Mucosa of descending colon (tissue), 3 donors: ENCODE measurements at places on chromosomes 11 and 22. TPM values are rescaled to one million over a fixed set of nuclear protein-coding genes. Genes with fewer than 3 reads are reported as not detected.

DNA sequence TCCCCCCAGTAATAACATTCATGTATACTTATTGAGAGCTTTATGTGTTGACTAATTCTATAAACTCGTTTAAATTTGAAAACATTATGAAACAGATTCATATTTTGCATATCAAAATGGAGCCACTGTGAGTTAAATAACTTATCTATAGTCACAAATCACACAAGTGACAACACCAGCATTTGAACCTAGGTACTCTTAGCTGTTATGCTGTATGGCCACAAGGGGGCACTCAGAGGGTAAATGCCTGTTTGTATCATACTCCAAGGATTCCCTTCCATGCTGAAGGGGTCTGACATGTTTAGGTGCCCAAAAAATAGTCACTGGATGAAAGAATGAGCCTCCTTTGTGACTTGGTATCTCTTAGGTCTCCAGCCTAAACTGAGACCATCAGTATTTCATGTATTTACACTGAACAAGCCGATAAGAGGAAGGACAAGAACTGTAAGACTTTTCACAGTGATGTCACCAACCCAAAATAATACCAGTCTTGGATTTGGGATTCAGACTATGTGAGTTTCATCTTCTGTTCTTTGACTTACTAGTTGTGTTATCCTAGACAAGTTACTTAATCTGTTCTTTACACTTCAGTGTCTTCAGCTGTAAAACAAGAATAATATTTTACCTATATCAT lies 12.2 kb upstream of the OR52D1 start:
- DNase-seq, result no peak

TRPC6 gene
- total RNA-seq, result 1.4 TPM

DNA sequence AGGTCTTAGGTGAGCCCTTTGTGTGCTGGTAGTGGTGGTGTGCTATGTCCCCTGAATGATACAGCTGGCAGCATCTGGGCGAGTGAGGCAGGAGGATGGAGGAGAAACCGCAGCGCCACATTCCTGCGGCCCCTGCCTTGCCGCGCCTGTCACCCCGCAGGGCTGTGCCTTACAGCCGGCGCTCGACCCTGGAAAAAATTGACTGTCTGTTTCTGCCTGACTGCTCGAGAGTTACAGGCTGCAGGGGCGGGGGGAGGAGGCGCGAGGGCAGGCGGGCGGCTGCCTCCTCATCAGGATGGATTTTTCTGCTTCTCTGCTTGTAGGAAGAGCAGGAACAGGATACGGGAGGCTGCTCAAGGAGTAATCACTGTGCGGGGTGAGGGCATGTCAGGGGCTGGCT lies 443.4 kb downstream of the MIAT start:
- DNase-seq, result no peak

- no peak for DNase-seq
These were observed 8.8 kb downstream of the ACP2 start for GRCh38 chr11:47239852-47240251.

DNA sequence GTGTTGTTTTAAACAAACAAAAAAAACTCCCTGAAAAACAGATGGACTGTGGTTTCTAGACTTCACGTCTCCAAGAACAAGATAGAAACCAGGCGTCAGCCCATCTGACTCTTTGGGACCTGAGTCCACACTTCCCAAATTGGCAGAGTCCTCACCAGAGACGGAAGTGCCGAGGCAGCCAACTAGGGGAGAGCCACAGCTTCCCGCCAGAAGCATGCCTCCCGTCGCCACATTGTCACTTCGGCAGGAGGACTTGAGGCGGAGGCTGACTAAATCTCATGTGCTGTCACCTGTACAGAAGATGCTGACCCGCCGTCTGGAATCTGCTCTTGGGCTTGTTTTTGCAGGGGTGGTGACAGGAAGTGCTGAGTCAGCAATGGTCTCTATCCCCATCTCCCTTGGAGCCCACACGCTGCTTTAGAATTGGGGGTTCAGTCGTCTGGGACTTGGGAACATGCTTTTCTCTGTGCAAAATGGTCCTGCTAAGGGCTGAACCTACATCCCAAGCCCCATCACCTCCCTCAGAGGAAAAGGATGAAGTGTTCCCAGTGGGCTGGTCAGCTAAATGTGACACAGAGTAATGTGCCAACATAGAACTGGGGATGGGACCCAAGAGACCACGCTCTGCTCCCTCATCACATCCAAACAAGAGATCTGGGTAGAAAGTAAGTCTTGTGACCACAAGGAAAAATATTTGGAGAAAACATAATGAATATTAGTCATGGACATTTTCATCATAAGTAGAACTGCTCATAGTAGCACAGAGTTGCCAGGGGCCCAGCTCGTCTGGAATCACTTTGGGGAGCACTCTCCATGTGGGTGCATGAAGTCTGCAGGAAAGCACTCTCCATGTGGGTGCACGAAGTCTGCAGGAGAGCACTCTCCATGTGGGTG lies 152.9 kb downstream of the SNX19 start:
- no peak for DNase-seq

- peak; percentile 67 for DNase-seq
These were observed 63.2 kb upstream of the RRAS2 start for GRCh38 chr11:14422052-14422813.

GRIA4 gene
- total RNA-seq, result 2.3 TPM

DNA sequence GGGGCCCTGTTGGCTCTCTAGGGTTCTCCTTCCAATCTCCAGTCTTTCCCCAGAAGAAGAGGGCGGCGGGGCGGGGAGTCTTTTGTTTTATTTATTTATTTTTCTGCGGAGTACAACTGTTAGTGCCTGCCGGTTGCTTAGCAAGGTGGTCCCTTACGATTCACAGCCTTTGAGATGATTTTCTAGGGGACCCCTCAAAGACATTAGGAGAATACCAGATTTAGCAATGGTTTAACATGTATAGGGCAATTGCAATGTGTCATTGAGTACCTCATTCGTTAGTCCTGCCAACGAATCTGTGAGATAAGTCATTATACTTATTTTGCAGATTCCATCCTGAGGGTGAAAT lies 307 bp upstream of the MRPL16 start:
- DNase-seq, result no peak

SCN4B gene
- total RNA-seq, result 1.0 TPM

- DNase-seq, result no peak
These were observed 96.2 kb upstream of the NTM start for GRCh38 chr11:131274233-131274632.
